ENCODE measurements at places on chromosomes 1 and 21. TPM values are rescaled to one million over a fixed set of nuclear protein-coding genes. Genes with fewer than 3 reads are reported as not detected.

The AMPD1 gene
- not detected for total RNA-seq

The TTC39A gene
- total RNA-seq: 0.26 TPM

The TFB2M gene
- total RNA-seq: 11.7 TPM

The PALMD gene
- 0.60 TPM for total RNA-seq

The GJC2 gene
- 4.7 TPM for total RNA-seq

The MED8 gene
- total RNA-seq: 50.4 TPM

The OPRD1 gene
- total RNA-seq: not detected

The FMO2 gene
- 1.3 TPM for total RNA-seq

The SPRR2A gene
- total RNA-seq: not detected

The SAMSN1 gene
- total RNA-seq: not detected

The MROH9 gene
- total RNA-seq: not detected

The KLF17 gene
- not detected for total RNA-seq

The KCNK2 gene
- 3.8 TPM for total RNA-seq

The S100A7A gene
- not detected for total RNA-seq

The NPPA gene
- total RNA-seq: not detected

The PNRC2 gene
- 213 TPM for total RNA-seq

The TTC34 gene
- total RNA-seq: 0.17 TPM

The CYP4Z1 gene
- not detected for total RNA-seq

The FCRL5 gene
- not detected for total RNA-seq

The KRTAP12-1 gene
- not detected for total RNA-seq

The PLA2G2F gene
- not detected for total RNA-seq

The FMO5 gene
- total RNA-seq: 1.9 TPM

The EPS8L3 gene
- not detected for total RNA-seq

The OLFM3 gene
- not detected for total RNA-seq

The HES4 gene
- total RNA-seq: 1.1 TPM

The SERPINC1 gene
- not detected for total RNA-seq

The CA14 gene
- not detected for total RNA-seq

The HCRTR1 gene
- total RNA-seq: not detected

The EVA1B gene
- total RNA-seq: 186 TPM

The PEX10 gene
- 28.5 TPM for total RNA-seq

The CLEC20A gene
- not detected for total RNA-seq

The PIGP gene
- total RNA-seq: 3.2 TPM

The GREM2 gene
- total RNA-seq: 0.63 TPM

The IGSF9 gene
- total RNA-seq: not detected

The PRAMEF1 gene
- not detected for total RNA-seq

The GPR37L1 gene
- total RNA-seq: not detected

The FMO4 gene
- 1.4 TPM for total RNA-seq

The CELA3A gene
- not detected for total RNA-seq

The FNDC5 gene
- 4.6 TPM for total RNA-seq

The CASQ2 gene
- not detected for total RNA-seq

The SLC44A3 gene
- 1.7 TPM for total RNA-seq

The SLC16A4 gene
- total RNA-seq: 47.1 TPM

The BSND gene
- total RNA-seq: not detected

The AVPR1B gene
- not detected for total RNA-seq

The MATN1 gene
- total RNA-seq: not detected

The DUSP12 gene
- total RNA-seq: 28.5 TPM

The CR1L gene
- not detected for total RNA-seq

The FAM72D gene
- total RNA-seq: 0.09 TPM

The UBIAD1 gene
- 4.6 TPM for total RNA-seq

The CORT gene
- not detected for total RNA-seq

The ITLN2 gene
- total RNA-seq: not detected

The FMOD gene
- 3.6 TPM for total RNA-seq

The TP73 gene
- not detected for total RNA-seq

Data from bronchial smooth muscle cell (primary cell).